DMS153 (cell line): ENCODE measurements at places on chromosomes 5 and 9.

GRCh38 chr5:149961186-149961685 is 678 bp downstream of the SLC26A2 start:
- DNase-seq: no peak

DNA sequence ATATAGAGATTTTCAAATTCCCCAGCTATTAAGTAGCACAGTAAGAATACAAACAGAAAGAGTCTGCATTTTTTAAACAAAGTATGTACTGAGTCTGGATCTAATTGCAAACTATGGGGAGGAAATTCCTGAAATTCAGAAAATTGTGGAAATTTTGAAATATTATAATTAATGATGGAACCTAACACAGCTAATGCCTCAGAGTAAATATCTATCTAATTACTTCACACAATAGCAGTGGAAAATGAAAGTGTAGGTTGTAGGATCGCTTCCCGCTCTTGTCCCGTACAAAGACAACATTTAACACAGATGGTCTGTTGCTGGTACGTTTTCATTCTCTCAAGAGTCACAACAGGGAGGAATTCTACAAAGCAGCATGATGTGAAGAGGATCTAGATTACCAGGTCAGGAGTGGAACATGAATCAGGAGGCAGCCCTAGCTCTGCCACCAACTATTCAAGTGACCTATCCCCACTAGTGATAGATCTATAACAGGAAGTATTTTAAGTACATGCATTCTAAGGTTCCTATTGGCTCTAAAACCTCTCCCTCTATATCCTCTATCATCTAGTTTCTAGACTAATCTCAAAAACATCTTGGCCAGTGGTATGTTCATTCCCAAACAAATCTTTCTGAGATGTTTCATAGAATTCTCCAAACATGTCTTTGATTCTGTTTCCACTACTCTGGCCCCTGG is 58.9 kb upstream of the GRAMD2B start:
- DNase-seq: no peak

GRCh38 chr9:34522971-34523797 is at the start of gene ENHO:
TSS of gene ENHO (minus strand) at chr9:34522990. CDS start at chr9:34521695, 1,295 bp downstream.
- peak; percentile 80 for DNase-seq

DNA sequence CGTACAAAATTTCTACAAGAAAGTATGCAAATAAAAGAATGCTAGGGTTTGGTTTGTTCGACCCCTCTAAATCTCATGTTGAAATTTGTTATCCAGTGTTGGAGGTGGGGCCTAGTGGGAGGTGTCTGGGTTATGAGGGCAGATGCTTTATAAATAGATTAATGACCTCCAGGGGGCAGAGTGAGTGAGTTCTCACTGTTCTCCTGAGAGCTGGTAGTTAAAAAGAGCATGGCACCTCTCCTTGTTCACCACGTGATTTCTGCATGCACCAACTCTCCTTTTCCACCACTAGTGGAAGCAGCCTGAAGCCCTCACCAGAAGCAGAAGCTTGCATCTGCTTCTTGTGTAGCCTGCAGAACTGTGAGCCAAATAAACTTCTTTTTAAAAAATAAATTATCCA is 50.4 kb upstream of the FAM170A start:
- DNase-seq: no peak

DNA sequence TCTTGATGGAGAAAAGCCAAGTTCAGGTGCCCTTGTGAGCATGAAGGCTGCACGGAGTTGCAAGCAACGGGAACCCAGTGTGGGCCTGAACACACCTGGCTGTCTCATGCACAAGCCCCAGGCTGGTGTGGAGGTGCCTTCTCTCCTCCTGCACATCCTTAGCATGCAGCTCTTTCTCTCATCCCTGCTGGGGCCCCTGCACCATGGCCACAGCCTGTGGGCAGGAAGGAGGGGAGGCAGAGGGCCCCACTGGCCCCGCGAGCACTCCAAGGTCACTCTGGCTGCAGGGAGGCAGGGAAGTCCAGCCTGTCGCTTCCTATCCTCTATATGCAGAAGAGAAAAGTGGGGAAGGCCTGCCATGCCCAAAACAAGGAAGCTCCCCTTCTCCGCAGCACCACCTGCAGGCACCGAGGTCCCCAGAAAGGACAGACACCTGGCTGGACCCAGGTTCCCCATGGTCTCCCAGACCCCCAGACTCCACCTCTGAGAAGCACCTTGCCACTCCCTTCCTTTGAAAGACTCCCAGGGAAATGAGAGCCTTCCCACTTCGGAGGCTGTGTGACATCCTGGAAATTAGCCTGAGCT is 18.6 kb downstream of the STKLD1 start:
- no peak for DNase-seq

DNA sequence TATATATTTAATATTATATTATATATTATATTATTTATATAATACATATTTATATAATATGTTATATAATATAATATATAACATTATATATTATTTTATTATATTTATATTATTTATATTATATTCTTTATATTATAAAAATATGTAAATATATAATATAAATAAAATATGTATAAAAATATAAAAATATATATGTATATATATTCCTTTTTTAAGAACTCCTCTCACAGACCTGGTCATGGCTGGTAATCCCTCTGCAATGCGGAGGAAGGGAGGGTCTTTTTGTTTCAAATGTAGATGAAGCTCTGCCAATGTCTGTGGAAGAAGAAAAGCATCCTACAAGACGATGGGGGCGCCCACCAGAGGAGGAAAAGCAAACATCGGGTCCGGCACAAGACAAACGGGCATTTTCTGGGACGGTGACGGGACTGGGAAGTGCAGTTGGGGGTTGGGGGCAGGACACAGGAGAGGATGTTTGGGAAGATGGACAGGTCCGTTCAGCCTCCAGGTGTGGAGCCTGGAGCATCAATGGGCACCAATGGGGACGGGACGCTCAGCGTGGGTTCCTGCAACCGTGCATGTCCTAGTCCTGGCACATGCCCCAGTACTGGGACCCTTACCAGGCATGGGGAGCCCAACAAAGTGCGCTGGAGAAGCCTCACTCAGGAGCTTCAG is 194.0 kb downstream of the IRX1 start:
- no peak for DNase-seq

DNA sequence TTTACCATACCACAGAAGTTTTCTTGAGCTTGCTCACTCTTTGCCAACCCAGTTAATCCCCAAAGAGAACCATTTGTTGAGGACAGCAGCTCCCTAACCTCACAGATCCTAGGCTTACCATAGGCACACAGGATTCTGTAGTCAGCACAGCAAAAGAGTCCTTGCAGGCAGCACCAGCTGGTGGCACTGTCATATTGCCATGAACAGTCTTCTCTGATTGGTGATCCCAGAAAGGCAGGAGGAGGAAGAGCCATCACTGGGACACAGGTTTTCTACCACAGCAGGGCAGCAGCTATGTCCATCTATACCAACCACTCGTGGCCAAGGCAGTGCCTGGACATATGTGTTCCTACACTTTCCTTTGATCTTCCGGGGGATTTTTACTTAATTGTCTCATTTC is 297.1 kb upstream of the CD180 start:
- peak; percentile 53 for DNase-seq

GRCh38 chr9:2420543-2420942 is 201.0 kb upstream of the VLDLR start:
- DNase-seq: peak; percentile 60

DNA sequence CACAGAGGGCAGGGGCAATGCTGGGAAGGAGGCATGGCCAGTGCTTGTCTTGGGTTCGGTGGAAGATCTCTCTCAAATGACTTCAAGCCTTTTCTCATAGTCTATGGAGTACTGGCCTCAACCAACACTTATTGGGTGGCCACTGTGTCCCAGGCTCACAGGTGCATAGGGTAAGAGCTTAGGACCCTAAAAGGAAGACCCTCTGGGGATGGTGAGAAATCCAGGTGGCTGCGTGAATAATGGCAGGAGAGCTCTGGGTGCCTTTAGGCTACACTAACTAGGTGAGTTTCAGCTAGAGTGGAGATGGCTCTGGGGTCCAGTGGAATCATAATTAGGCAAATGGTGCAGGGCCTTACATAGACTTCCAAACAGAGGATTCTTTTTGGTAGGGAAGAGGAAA is 9.9 kb downstream of the STC2 start:
- no peak for DNase-seq

DNA sequence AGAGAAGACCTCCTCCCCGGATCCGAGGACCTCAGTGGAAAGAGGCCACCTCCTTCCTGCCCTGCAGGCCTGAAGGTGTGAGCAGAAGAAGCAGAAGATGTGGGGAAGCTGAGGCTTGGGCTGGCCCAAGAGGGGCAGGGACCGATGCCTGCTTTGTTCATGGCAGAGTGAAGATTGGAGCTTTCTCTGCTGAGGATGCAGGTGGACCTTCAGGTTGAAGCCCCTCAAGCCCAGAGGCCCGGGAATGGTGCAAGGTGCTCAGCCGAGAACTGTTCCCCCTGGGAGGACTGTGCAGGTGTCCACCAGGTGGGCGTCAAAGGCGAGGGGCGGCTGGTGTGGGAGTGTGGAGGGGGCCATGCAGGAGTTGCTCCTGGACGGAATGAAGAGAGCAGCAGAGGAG is 277.9 kb upstream of the IRX2 start:
- DNase-seq: no peak

DNA sequence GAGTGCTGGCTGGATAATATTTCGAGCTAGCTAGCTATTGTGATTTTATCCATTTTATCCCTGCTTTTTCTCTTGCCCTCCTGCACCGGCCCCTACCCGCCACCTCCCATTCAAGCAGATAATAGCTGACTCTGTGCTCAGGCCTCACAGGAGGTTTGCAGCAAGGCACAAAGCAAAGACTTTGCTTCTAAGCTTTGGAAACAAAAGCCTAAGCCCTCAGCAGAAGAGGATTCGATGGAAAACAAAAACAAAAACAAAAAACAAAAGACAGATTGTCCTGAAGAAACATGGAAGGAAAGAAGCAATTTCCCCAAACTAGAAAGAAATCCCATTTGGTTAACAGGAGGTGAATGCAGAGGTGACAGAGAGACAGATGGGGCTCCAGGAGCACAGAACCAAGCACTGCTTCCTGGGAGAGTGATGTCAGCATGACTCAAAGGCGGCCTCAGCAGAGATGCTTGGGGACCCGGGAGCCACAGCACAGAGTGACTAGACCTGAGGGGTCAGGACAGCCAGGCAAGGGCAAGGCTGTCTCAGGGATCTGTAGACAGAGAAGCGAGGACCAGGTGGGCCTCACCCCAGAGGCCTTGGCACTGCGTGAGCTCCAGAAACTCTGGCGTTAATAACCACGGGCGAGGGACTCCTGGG is 28.4 kb downstream of the MTX3 start:
- DNase-seq: no peak

DNA sequence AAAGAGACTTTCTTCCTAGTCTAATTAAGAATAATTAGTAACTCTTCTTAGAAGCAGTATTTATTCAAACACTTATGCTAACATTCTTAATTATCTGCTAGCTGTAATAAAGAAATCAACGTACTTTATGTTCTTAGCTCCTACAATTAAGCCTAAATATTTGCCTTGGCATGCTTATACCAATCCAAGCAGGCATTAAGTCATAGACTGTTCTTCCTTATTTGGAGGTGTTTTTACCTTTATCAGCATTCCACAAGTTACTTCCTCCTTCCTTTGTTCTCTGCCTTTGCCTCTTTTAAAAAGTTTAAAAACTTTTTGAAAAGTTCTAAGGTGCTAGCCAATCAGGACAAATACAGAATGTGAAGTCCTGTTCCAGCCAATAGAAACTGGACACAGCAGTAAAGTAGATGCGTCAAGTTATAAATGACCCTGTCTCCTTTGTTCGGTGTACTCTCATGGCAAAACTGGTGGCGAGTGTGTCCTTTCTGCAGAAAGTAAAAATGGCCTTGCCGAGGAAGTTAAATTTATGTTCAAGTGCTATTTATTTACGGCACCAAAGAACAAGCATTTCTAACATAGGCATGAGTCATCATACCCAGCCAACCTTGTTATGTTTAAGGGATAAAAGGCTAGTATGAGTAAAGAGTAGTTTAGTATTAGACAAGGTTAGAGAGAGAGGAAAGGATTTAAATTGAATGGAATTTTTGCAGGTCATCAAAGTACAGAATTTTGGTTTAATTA is 58.6 kb downstream of the GPBP1 start:
- no peak for DNase-seq

DNA sequence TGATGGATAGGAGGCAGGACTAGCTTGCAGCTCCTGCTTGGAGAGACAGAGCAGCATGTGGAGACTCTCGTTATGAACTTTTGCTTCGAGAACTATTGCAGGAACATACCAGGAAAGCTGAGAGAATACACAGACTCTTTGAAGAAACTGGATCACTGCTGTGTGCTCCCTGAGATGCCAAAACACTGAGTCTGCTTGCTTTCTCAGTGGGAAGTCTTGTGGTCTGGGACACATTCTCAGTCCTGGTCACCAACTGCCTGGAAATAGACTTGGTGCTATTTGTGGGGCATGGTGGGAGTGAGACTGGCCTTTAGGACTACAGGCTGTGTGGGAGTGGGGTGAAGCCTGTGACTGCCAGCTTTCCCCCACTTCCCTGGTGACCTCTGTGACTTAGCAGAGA is 252.6 kb downstream of the MED10 start:
- no peak for DNase-seq

DNA sequence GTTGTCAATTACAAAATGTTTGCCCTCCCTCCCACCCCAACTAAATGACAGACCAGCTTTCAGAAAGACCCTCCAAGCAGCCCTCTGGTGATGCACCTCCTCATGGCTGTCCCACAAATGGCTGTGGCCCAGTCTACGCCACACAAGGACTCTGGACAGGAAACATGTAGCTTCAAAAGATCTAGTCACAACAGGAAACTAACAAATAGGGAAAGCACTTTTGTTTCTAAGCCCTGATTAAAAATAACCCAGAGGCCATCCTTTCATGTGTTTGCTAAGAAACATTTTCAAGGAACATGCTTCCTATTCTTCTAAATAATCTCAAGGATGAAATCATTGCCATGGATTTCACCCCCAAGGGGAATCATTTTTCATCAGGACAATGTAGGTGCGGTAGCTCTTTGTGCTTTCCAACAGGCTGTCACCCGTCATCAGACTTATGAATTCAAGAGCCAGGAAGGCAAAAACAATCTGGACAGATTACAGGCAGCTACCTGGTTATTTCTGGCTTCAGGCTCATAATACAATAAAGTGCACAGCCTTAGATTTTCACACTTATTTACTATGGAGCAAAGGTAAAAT is 20.1 kb downstream of the PCSK1 start:
- no peak for DNase-seq

- DNase-seq: no peak
Measured at GRCh38 chr5:54547711-54548250, 30.2 kb downstream of the SNX18 start.

DNA sequence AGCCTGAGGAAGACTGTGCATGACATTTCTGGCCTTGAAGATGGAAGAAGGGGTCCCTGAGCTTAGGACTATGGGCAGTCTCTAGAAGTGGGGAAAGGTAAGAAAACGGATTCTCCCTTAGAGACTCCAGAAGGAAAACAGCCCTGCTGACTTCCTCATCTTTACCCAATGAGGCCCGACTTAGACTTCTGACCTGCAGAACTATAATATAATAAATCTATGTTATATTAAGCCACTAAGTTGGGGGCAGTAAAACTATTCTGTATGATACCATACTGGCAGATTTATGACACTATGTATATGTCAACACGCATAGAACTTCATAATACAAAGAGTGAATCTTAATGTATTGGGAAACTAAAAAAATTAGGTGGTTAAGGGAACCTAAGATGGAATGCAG is 422.0 kb downstream of the PLK2 start:
- no peak for DNase-seq

- DNase-seq: no peak
Measured at GRCh38 chr5:423626-424261, 19.2 kb upstream of the EXOC3 start.
